ENCODE measurements at places on chromosomes 11 and 22.

- no peak for DNase-seq
These were observed 10.7 kb downstream of the DGCR8 start for GRCh38 chr22:20090730-20091240.

GRCh38 chr11:130813638-130814037, 102.6 kb downstream of the SNX19 start:
- no peak for DNase-seq

DNA sequence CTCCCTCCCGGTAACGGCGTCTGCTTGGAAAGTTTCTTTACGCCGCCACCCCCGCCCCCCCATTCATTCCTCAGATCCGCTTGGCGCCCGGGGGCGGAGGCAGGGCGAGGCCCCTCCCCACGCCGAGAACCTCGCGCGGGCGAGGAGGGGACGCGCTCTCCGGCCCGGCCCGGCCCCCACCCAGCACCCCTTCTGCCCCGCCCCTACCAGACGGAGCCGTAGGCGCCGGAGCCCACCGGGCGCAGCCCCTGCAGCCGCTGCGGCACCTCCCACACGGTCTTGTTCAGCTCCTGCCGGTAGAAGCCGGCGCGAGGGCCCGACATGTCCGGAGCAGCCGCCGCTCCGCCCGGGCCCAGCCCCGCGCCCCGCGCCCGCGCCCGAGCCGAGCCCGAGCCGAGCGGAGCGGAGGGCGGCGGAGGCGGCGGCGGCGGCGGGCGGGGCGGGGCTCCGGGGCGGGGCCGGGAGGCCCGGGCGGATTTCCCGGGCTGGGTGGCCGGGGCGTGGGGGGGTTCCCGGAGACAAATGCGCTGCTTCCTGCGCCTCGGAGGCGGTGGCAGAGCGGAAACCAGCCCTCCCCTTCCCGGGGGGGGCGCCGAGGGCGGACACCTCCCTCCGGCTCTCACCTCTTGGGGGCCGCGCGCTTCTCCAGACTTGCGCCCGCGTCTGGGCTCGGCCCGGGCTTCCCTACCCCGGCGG, at the start of gene MAPK11:
TSS of gene MAPK11 (minus strand) at position 411 of the 696 bp plus-strand sequence. CDS start at position 323, 88 bp downstream.
- no peak for DNase-seq

- no peak for DNase-seq
These were observed 9.4 kb downstream of the BMAL1 start for GRCh38 chr11:13287036-13287435.

GRCh38 chr11:46047520-46047919, 73.7 kb downstream of the PHF21A start:
- no peak for DNase-seq

- no peak for DNase-seq
These were observed 2.0 kb downstream of the PLXNB2 start for GRCh38 chr22:50305393-50305922.

DNA sequence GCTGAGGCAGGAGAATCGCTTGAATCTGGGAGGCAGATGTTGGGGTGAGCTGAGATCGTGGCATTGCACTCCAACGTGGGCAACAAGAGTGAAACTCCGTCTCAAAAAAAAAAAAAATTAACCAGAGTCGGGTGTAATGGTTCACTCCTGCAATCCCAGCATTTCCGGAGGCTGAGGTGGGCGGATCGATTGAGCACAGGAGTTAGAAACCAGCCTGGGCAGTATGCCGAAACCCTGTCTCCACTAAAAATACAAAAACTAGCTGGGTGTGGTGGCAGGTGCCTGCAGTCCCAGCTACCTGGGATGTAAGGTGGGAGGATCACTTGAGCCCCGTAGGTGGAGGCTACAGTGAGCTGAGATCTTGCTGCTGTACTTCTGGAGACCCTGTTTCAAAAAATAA, 1.5 kb downstream of the RANGAP1 start:
- DNase-seq: no peak

GRCh38 chr11:76854709-76855108, 6.0 kb upstream of the ACER3 start:
- no peak for DNase-seq

GRCh38 chr11:67113231-67113721, 5.8 kb upstream of the KDM2A start:
- DNase-seq: no peak

DNA sequence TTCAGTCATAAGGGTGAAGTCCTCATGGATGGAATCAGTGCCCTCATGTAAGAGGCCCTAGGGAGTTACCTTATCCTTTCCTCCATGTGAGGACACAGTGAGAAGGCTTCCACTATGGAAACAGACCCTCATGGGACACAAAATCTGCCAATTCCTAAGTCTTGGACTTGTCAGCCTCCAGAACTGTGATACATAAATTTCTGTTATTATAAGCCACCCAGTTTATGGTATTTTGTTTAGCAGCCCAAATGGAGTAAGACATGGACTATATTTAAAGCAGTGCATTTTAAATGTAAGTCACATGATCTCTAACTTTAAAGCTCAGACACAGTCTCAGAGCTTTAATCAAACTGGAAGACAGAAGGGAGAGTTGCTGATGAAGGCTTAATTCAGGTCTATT, 619.8 kb upstream of the CHORDC1 start:
- no peak for DNase-seq

- no peak for DNase-seq
These were observed 168.6 kb upstream of the GRK3 start for GRCh38 chr22:25395915-25396314.

DNA sequence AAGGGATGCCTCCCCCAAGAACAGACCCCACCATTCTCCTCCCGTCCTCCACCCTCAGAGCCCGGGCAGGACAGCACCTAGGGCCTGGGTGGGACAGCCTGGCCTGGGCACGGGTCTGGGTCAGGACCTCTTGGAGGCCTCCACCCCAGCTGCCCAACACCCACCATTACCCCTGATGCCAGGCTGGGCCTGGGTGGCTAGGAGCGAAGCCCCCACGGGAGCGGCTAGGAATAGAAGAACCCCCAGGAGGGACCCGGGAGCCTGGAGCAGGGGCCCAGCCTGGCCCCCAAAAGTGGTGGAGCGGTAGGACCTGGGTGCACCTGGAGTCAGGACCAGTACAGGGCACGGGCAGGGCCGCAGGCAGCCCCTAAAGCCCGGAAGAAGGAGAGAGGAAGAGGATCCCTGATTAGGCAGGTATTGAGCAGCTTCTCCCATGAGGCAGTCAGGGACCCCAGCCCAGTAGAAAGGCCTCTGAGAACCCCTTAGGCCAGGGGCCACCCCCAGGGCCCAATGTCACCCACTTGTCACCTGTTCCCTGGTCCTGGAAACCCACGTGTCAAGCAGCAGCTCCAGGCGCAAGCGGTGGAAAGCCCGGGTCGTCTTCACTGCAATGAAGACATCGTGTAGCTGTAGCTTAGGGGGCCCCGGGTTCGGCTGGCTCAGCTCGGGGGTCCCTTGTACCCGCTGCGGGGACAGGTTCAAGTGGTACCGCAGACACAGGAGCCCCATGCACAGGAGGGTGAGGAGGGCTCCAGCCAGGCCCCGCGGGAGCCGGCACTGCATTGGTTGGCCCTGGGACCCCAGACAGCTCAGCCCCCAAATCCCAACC, 575 bp downstream of the MFNG start:
- DNase-seq: no peak

DNA sequence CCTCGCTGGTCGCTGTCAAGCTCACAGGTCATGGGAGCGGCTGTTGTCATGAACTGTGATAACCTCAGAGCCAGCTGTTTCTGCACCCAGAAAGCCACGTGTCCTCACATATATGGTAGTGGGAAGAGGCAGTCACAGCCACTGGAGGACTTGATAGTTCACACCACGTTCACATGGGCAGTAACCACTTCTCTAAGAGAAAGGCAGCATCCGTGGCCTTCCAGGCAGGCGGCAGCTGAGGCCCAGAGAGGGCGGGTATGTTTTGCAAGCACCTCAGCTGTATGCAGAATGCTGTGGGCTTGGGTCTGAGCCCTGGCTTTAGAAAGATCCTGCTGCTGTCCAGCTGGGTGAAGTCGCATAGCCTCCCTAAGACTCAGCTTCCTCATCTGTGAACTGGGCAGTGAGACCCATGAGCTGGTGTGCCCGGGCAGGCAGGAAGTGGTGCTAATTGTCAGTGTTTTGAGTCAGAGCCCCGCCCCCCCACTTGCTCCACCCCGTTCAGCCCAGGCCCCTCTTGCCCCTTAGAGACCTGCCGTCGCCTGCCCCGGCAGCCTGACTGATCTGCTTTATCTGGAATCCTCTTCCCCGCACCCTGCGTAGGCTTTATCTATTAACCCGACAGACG, 13.3 kb downstream of the TTC38 start:
- DNase-seq: no peak

DNA sequence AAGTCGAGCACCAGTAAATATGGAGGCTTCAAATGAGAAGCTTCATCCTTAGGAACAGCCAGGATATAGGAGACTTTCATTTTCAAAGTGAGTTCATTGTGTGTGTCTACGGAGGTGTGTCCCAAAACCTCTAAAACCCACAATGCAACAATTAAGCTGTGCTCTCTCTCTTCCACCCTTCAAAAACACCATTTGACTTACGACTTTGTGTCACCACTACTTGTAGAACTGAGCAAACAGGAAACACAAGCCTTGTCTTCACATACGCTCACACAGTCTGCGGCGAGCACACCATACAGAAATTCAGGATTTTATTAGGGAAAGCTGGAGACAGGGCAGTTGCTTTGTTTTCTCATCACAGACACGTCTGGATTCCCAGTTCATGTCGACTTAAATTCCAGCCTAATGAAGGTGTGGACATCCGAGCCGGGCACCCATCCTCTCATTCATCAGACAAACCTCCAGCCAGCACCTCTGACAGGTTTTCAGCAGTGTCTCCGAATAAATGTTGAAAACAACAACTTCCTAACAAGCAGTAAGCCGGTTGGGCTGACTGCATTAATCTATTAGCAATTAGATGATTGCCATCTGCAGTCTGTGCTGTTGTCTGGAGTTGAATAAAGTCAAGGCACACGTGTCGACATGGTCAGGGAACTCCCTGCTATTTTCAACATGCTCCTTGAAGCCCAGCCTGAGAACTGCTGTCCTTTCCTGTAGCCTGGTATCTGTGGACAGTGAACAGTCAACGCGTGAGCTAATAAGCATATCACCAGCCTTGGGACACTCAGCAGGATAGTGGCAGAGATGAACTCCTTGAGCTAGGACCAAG, 1411.1 kb downstream of the BRD1 start:
- no peak for DNase-seq

GRCh38 chr11:120712881-120713280, 201.3 kb downstream of the GRIK4 start:
- no peak for DNase-seq

DNA sequence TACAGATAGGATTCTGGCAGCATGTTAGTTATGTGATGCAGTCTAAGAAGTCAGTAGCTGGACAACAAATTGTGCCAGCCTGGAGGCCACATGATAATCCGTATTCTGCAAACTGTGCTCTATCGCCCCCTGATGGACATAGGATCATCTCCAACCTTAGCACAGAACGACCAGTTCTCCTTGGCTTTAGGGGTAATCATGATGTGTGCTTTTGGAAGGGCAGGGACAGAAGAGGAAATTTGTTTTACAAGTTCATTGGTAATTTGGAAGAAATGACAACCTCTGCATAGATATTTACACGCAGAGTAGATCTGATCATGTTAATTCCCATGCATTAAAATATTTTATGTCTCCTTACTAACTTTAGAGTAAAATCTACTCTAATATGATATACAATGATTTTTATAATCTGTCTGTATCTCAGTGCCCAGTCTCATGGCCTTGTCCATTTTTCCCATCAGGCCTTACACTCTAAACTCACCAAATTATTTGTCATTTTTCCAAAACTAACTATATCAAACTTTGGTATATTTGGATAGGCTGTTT, 12.1 kb downstream of the OR10D3 start:
- DNase-seq: no peak

DNA sequence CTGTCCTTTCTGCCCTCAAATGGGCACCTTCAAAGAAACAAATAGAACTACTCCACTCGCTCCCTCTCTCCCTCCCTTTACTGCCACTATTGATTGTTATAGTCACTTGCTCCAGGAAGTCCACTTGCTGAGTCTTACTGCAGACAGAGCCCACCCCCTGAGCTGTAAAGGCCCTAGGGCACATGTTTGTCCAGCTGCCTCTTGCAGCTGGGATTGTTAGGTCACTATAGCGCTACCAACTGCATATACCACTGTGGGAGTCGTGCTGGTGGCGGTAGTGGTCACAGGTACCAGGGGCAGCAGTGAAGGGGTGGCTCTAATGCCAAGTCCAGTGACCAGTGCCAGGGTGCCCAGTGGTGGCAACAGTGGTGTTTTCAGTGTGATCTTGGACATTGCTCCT, 4.4 kb upstream of the SREBF2 start:
- DNase-seq: peak; percentile 29

DNA sequence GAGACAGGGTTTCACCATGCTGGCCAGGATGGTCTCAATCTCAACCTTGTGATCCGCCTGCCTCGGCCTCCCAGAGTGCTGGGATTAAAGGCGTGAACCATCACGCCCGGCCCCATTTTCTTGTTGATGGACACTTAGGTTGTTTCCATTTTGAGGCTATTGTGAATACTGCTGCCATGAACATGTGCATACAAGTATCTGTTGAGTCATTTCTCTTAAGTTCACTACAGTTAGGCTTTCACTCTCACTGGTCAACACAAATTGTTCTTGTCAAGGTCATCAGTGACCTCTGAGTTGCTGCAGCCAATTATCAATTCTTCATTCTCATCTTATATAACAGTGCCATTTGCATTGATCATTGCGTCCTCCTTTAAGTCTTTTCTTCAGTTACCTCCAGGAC, 13.0 kb upstream of the ZBTB44 start:
- DNase-seq: no peak

- DNase-seq: no peak
These were observed 95.3 kb downstream of the CACNA1I start for GRCh38 chr22:39665661-39666431.

DNA sequence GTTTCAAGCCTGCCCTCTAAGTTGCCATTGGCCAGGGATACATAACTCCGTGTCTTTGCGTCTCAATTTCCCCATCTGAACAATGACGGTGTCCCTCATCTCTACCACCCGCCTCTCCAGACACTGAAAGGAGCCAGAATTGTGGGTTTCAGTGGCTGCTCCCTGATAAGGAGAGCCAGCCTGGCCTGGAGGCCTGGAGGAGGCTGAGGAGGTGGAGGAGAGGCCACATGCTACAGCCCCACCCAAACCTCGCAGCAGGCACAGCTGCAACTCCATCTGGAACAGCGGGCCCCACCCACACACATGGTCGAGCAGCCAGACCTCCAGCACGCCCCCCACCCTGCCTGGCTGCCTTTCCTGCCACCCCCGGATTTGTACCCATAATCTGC, 34.4 kb upstream of the CD82 start:
- DNase-seq: no peak

- DNase-seq: no peak
These were observed 697 bp downstream of the LGALS1 start for GRCh38 chr22:37675930-37676735.

All from NCI-H1417 treated with DMSO at 0.1 percent for 48 hours (cell line).